CD4-positive, alpha-beta T cell treated with Interleukin-17A for 4 hours (primary cell): ENCODE measurements at places on chromosomes 11 and 22.

DNA sequence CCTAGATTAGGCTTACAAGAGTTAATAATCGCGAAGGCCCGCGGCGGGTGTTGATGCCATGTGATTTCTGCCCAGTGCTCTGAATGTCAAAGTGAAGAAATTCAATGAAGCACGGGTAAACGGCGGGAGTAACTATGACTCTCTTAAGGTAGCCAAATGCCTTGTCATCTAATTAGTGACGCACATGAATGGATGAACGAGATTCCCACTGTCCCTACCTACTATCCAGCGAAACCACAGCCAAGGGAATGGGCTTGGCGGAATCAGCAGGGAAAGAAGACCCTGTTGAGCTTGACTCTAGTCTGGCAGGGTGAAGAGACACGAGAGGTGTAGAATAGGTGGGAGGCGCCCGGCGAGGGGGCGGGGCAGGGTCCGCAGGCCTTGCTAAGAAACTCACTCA is 65.5 kb downstream of the AAMDC start:
- DNase-seq: no peak

- no peak for DNase-seq
These were observed 238.8 kb downstream of the TBC1D22A start for GRCh38 chr22:47001288-47001687.

- no peak for DNase-seq
These were observed 104.0 kb upstream of the TIMP3 start for GRCh38 chr22:32697331-32697995.

DNA sequence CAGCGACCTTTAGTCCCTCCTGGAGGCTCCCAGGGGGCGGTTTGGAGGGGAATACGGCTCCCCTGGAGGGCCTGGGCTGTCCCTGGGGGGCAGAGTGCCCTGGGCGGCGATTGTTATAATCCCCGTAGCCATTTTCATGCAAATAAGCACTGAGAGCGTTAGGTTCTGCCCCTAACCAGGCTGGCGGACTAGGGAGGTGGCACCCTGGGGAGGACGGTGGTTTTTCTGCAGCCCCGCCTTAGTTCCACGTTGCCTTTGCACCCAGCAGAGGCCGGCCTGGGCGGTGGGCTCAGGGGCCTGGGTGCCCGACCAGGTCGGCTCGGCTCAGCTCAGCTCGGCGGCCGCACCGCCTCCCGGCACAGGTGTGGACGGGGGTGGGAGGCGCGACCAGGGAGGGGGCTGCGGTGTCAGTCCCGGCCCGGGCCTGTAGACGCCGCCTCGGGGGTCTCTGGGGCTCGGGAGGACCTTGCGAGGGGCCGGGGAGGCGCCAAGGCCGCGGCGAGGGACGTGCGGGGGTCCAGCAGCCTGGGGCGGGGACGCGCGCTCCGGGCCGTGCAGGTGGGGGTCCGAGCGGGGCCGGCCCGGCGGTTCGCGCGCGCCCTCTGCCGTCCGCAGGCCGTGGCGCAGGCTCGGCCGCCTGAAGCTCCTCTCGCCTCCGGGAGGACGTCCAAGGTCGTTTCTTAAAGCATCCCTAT is 2.3 kb upstream of the DUSP8 start:
- peak; percentile 69 for DNase-seq

DNA sequence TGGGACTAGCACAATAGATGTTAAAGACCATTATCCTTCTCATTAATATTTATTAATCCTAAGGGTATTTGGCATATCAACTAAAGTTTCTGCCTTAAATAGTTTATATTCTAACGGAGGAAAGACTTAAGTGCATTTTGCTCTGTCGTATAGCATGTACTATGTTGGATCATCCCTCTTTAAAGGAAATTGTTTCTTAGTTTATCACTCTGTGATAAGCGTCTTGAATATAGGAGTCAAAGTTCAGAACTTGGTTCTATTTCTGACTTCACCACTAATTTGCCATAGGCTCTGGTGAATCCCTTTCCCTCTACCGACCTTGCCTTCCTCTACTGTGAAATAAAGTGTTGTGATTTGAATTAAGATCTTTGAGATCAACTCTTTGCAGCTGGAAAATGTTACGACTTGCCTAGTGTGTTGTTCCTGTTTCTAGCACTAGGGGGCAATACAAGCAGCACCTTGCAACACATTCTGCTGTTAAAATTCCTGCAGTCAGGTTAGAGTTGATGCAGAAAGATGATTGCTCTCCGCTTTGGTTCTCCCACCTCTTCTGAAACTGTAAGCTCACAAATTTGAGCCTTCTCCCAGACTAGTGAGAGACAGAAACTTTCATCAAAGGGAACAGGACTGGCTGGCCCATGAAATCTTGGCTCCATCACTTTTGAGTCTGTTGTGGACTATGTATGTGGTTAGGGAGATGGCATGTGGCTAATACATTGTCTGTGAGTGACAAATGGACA is 27.8 kb upstream of the ZNRF3 start:
- peak; percentile 58 for DNase-seq

DNA sequence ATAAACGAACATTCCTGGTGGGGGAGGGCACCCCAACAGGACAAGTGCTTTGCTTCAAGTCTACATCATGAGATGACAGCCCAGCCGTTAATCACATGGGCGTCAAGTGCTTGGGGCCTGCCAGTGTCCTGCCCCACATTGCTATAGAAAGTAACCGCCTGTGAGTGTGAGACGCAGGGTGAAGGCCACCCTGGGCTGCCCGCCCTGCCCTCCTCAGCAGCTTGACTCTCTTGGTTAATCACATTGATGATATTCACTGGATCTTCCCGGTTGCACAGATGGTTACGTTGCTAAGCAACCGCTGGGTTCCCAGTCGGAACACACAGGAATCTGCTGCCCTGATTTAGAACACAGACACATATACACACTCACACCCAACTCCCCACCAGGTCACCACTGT is 79.3 kb downstream of the CTTN start:
- no peak for DNase-seq

GRCh38 chr11:133713844-133714243 is 131.5 kb downstream of the SPATA19 start:
- no peak for DNase-seq

DNA sequence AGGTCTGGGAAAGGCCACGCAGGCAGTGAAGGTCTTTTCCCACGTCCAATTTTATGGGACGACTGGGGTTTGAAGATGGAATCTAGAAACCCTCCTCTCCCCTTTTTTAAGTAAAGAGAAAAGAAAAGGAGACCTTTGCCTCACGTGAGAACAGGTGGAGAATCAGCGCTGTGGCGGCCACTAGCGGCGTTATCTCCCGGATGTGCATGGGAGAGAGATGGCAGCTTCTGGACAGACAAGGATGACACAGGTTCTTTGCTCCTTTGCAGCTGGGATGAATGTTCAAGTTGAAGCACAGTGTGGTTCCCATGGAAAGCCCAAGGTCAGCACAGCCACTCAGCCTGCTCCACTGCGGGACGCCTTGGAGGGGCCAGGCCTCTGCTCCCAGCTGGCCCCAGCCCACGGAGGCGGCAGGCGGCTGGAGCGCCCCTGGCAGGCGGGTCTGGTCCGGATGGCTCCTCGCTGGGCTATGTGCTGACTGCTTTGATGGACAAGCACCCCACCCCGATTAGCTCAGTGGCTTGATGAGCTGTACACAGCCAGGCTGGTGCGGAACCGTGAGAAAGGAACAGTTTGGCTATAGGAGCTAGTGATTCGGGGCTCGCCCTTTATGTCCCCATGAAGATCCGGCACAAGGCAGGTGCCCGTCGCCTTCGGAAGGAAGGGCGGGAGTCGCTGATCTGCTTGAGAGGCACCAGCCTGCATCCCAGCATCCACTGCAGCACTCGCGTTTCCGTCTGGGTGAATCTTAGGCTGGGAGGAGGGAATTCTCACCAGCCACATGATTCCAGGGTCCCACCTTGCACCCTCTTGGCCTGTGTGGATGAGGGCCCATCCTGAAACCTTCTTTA is 14.5 kb upstream of the BID start:
- DNase-seq: no peak

DNA sequence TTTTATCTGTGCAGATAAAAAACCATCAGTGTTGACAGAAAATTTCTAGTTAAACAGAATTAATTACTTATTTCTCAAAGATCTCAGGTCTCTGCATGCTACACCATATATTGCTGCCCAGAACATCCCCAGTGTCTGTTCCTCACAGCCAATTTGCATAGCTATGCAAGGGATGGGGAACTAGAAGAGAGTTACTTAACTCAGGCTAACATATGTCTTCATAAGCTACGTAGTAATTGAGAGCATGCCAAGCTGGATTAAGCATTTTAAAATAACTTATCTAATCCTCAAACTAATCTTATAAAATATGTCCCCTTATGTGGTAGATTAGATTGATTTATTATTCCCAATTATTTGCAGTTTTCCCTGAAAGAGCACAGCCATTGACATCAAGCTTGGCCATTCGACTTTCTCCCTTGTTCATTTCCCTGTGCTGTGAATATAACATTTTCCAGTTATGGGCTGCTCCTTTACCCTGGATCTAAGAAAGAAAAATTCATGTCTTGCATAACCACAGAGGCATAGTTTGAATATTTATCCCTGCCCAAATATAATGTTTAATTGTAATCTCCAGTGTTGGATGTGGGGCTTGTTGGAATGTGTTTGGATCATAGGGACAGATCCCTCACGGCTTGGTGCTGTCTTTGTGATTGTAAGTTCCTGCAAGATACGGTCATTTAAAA is 69.1 kb downstream of the C11orf87 start:
- DNase-seq: no peak

DNA sequence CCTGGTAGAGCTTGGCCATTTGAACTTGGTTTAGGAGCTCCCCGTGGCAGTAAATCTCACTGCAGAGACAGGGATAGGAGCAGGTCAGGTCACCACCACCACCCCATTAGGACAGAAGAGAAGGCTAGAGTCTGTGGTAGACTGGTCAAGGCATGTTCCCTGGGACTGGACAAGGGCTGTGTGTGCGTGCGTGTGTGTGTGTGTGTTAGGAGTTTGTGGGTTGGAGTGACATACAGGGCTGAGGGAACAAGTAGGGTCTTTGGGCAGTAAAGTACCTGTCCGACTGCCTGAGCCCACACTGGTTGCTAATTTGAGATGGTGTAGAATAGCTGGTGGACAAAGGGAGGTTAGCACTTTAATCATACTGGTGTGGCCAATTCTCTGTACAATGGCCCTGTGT is 16.1 kb downstream of the TREH start:
- no peak for DNase-seq

DNA sequence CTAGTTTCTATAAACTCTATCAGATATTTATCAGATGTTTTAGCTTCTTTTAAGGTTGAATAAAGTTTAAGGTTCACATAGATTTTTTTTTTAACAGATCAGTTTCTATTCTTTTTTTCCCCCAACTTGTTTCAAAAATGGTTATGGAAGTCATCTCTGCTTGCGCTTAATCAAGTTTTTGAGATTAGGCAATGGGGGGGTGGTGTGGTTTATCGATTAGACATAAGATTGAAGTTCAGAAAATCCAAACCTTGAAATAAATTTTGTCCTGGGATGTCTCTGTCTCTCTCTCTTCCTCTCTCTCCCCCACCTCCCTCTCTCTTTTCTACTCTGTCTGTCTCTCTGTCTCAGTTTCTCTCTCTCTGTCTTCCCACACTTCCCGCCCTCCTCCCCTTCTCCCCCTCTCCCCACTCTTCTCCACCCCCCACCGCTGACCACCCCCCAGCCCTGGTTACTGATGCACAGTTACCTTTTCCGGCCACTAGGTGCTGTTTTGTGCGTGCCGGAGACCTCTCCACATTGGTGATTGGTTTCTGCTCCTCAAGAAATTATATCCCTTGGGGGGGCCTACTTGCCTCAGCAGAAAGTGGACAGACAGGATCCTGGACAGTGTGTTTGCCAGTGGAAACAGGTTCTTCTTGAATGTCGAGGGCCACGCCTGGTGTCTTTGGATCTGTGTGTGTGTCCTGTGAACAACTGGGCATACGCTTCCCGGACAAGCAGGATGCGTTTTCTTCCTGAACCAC is 29.7 kb upstream of the ANO1 start:
- DNase-seq: no peak

- no peak for DNase-seq
These were observed 223.1 kb downstream of the TMEM135 start for GRCh38 chr11:87260811-87261210.

- no peak for DNase-seq
These were observed 11.4 kb downstream of the GNB1L start for GRCh38 chr22:19843107-19843856.

DNA sequence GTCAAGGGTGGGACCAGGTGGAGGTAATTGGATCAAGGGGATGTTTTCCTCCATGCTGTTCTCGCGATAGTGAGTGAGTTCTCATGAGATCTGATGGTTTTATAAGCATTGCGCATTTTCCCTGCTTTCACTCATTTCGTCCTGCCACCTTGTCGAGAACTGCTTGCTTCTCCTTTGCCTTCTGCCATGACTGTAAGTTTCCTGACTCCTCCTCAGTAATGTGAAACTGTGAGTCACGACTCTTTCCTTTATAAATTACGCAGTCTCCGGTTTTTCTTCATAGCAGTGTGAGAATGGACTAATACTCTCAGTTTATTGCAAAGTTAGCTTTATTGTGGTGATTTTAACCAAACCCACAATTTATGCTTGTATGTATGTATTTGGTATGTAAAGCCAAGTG is 878.5 kb upstream of the ANO3 start:
- no peak for DNase-seq

GRCh38 chr11:35619116-35619854 is 1.0 kb downstream of the FJX1 start:
- DNase-seq: no peak

DNA sequence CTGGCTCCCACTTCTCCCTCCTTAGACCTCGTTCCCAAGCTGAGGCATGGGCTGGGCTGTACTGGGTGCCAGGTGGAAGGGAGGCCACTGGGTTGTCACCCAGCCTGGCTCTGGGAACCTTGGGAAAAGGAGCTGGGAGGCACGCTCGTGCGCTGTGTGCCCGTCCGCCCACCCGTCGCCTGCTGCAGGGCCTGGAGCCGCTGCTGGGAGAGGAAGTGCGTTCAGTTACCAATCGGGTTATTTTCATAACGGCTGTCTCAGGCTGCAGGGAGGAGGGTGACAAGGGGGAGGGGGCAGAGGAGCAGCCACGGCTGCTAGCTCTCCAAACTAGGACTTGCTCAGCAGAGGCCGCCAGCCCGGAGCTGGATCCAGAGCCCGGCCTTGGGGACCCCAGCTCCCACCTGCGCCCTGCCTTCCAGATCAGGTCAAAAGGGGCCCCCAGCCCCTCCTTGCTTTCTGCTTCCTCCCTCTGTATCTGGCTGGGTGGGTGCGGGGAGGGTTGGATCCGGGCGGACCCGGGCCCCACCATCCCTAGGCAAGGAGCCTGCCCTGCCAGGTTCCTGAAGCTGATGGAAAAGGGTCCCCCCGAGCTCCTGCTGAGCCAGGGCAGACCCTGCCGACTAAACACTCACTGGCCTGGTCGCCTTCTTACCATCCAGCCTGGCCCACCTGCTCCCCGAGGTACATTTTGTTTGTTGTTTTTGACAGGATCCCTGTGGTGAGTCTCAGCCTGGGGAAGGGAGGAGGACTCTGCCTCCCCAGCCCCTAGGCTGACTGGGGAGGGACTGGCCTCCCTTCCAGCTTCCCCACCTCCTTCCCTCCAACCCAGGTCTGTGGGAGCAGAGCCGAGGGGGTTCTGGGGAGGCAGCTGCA is 14.3 kb downstream of the DGKZ start:
- peak; percentile 79 for DNase-seq

GRCh38 chr11:95714843-95715776 is 74.5 kb downstream of the FAM76B start:
- DNase-seq: no peak

GRCh38 chr11:107494055-107494454 is 36.4 kb upstream of the CWF19L2 start:
- no peak for DNase-seq
